ENCODE measurements at places on chromosomes 3 and 15. TPM values are rescaled to one million over a fixed set of nuclear protein-coding genes. Genes with fewer than 3 reads are reported as not detected.

GRCh38 chr15:89496155-89497098 is at the start of gene RHCG:
TSS of gene RHCG (minus strand) at chr15:89496583. CDS start at chr15:89496544, 39 bp downstream.
- peak; percentile 24 for DNase-seq

- no peak for DNase-seq
Observed at GRCh38 chr3:132538072-132538471, 59.0 kb upstream of the ACKR4 start.

GRCh38 chr3:152267831-152268554 is 736 bp upstream of the MBNL1 start:
- DNase-seq, result no peak

The TGM4 gene
- total RNA-seq, result under 0.01 TPM

- peak; percentile 70 for DNase-seq
Observed at GRCh38 chr15:89794627-89795241, 18.6 kb downstream of the MESP2 start.

Data from IMR-90 (cell line).